Hepatocyte (in vitro differentiated cells): ENCODE measurements at places on chromosomes 12 and 14. TPM values are rescaled to one million over a fixed set of nuclear protein-coding genes. Genes with fewer than 3 reads are reported as not detected.

DNA sequence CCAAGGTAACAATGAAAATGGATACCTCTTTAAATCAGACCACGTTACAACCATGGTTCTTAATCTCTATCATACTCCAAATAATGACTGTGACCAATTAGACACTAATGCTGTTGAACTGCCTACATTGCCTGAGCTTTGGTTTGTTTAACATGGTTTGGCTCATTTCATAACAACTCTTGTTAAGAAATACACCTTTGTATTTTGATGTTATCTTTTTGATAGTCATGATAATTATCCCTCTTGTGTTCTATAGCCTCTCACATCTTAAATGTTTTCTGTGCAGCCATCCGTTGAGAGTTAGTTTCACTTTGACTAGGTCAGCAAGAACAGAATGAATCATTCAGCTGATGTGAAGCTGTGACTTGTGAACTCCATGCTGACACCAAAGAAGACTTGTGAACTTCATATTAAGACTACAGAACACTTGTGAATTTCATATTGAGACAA lies 75.5 kb upstream of the RERGL start:
- DNase-seq: peak; percentile 15

The PLCZ1 gene
- total RNA-seq: not detected in 2 replicates

The ACVR1B gene
- total RNA-seq: 16.3 and 22.4 TPM in 2 replicates

GRCh38 chr14:51933191-51933590 lies 56.2 kb upstream of the RTRAF start:
- DNase-seq: no peak

The FAM181A gene
- not detected in 2 replicates for total RNA-seq

The USP44 gene
- total RNA-seq: 0.32 and 0.80 TPM in 2 replicates

- no peak for DNase-seq
Observed at GRCh38 chr14:61516964-61517653, 178.2 kb upstream of the HIF1A start.

DNA sequence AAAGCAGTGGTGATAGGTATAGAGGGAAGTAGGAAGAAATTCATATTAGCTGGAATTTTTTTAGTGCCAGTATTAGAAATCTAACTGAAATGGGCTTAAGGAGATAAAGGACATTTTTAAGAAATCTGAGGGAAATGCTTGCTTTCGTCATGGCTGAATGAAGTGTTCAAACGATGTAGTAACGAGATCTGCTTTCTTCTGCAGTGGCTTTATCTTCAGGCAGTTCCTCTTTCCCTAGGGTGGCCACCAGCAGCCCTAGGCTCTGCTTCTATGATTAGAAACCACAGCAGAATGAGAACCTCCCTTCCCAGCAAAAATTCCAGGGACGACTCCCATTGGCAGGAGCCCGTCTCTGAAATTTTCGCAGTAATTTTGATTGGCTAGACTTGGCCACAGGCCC lies 163.9 kb upstream of the FRMD6 start:
- no peak for DNase-seq

- DNase-seq: no peak
Observed at GRCh38 chr12:12881151-12881909, 10.0 kb upstream of the GPRC5A start.
